GOT3 (cell line): ENCODE measurements at places on chromosomes 3 and 15.

GRCh38 chr3:157116017-157116416, 43.9 kb downstream of the CCNL1 start:
- no peak for DNase-seq

DNA sequence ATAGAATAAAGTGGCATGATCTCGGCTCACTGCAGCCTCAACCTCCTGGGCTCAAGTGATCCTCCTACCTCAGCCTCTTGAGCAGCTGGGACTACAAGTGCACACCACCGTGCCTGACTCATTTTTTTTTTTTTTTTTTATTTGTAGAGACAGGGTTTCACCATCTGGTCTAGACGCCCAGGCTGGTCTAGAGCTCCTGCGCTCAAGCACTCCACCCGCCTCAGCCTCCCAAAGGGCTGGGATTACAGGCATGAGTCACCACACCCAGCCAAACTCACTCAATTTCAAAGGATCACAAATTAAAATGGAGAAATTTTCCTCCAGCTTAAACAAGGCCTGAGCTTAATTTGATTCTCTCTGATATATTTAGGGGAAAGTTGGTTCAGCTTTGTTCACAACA, 27.3 kb upstream of the NMB start:
- no peak for DNase-seq

DNA sequence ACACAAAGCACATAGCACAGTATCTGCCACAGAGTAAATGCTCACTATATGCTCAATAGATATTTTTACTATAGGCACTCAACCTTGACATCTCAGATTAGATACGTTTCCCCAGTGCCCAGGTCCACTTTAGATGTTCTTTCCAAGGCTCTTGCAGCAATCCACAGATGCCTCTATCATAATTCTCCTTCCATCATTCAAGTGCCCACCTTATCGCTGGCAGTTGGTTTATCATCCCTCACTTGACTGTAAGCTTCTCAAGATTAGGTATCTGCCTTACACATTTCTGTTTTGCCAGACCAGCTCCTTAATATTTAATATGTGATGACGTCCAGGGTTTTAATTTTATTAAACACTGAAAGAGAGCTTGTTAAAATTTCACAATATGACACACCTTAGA, 8.6 kb downstream of the NCEH1 start:
- DNase-seq, result no peak

GRCh38 chr15:77654975-77655374, 22.3 kb upstream of the LINGO1 start:
- no peak for DNase-seq

DNA sequence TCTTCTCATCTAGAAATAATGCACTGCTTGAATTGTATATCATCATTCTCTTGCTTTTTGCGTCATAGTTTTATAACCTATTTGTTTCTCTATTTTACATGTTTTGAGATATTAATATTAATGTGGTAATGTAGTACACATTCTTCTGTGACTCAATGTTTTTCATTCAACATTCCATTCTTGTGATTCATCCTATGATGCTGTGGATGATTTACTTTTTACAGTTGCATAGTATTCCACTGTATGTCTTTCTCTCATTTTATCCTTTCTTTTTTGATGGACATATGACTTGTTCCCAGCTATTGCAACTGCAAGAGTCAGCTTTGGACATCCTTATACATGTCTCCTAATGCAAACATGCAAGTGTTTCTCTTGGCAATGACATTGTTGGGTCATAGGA, 20.6 kb upstream of the VEPH1 start:
- no peak for DNase-seq

GRCh38 chr15:91469632-91470567, 369.8 kb downstream of the SV2B start:
- no peak for DNase-seq
